ENCODE measurements at places on chromosomes 3 and 15.
A peak's percentile ranks its signal among the peaks of the same experiment; 100 is the strongest.

DNA sequence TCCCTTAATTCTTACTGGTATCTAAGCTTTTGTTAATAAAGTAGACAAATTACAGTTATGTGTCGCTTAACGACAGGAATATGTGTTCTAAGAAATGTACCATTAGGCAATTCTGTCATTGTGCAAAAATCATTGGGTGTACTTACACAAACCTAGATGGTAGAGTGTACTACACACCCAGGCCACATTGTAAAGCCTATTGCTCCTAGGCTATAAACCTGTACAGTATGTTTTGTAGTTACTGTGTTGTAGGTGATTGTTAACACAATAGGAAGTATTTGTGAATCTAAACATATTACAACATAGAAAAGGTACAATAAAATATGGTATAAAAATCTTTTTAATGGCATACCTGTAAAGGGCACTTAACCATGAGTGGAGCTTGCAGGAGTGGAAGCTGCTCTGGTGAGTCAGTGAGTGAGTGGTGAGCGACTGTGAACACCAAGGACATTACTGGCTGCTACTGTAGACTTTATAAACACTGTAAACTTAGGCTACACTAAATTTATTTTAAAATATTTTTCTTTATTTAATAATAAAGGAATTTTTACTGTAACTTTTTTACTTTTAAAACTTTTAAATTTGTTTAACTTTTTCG is 47.4 kb downstream of the FSIP1 start:
- DNase-seq: no peak

GRCh38 chr15:85440451-85440850 is 60.0 kb downstream of the AKAP13 start:
- no peak for DNase-seq

- no peak for DNase-seq
Measured at GRCh38 chr3:75332794-75333193, 331.3 kb upstream of the FRG2C start.

DNA sequence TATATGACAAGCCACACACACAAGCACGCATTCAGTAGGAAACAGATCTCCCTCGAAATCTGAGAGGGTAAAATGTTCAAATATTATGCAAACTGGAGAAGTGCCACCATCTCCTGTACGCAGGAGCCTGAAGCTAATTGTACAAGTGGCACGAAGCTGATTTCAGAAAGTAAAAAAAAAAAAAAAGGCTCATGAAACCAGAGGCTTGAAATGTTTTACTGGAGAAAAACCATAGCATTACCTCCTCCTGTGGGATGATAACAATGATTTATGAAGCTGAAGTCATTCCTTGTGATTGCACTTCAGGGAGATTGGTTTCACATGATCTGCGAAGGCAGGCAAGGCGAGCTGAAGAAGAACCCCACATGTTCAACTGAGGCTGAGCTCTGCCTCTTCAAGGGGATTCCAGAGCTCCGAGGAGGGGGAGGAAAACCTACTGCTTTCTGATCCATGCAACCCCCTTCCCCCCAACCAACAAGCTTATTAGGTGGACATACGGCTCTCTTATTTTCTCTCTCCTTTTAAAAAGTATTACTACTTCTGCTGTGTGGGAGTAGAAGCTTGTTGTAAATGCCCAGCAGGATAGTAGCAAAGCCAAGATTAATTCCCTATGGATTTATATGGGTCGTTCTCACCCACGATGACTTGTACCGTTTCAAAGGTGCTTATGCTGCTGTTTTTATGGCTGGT is 101.1 kb downstream of the GREM1 start:
- no peak for DNase-seq

GRCh38 chr3:169945313-169945712 is 21.3 kb upstream of the SEC62 start:
- DNase-seq: peak; percentile 15

- DNase-seq: no peak
Measured at GRCh38 chr3:168647582-168647981, 551.9 kb upstream of the GOLIM4 start.

DNA sequence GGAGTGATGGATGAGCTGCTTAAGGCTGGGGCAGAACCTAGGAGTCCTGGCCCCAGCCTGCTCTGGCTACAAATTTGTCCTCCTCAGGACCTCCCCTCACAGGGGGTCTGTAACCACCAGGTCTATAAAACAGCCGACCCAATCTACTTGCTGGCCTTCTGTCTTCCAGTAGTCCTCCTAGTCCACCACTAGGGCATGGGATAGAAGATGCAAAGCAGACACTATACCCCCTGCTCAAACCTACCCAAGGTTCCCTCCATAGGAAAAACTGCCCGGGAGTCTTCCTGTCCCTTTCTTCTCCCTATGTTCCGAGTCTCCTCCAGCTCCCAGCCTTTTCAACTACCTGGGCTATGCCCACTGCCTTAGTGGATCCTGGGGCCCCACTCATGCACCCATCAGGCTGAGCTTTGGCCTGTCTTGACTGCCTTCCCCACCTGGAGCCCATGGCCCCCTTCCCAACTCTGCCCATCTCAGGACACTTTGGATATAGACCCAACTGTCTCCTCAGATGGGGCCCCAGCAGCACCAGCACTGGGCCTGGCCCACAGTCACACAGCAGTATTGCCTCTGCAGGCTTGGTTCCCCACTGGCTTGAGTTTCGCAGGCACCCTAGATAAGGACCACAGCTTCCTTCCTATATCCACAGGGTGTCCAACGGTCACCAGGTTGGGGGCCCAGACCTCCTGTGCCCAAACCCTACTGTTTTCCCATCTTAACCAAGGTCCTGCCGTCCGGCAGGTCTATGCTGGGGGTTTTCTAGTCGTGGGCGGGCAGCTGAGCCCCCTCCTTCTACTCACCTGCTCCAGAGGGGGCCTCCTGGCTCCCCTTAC is 1.1 kb downstream of the HYAL3 start:
- DNase-seq: no peak

GRCh38 chr15:59205839-59206622 is 612 bp upstream of the LDHAL6B start:
- DNase-seq: no peak

GRCh38 chr3:66376568-66376967 is 124.3 kb downstream of the LRIG1 start:
- no peak for DNase-seq

DNA sequence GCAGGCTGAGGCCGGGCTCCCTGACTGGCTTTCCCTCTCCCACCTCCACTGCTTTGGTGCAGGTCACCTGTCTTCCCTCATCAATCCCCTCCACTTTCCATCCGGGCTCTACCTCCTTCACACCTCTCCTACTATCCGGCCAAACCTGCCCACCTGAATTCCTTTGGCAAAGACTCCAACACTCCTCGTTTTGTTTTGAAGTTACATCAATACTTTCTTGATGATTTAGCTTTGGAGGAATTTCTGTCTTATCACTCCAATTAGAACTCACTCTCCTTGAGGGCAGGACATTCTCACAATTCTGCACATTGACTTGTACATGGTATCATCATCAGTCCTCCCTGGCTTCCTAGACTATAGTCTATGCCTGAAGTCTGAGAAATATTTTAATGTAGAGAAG is 20.4 kb downstream of the LDHAL6B start:
- DNase-seq: no peak

DNA sequence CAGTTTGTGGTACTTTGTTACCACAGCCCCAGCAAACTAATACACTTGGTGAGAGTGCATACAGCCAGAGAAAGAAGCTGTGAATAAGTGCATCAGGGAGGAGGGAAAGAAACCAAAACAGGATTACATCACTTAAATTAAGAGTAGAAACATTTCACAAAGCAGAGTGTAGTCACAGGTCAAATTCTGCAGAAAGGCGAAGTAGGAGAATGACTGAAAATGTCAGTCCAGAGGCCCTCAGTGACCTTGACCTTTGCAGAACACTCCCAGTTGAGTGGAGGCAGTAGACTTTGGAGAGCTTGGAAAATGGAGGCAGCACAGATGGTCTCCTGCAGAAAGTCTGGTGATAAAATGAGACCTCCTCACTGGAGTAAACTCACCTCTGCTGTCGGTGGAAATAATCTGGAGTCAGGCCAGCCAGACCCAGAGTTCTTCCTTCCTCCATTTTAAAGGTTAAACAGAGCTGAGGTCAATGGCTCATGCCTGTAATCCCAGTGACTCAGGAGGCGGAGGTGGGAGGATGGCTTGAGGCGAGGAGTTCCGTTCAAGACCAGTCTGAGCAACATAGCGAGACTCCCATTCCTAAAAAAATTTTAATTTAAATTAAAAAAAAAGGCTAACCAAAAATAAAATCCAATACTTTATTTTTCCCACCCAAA is 5.0 kb downstream of the CD86 start:
- no peak for DNase-seq

- DNase-seq: no peak
Measured at GRCh38 chr3:21314688-21315087, 436.3 kb downstream of the ZNF385D start.

DNA sequence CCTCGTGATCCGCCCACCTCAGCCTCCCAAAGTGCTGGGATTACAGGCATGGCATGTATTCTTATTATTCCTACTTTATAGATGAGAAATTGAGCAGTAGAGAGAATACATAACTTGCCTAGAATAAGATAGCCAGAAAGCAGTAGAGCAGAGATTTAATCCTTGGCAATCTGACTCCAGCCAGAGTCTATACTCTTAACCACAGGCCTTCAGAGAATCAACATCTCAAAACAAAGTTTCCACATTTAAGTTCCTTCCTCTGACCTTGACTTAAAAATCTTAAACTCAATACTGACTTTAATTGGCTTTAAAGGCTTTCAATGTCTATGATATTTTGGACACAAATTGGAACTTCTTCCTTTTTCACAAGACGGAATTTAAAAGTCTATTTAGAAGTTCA is 37.1 kb downstream of the ZNF106 start:
- no peak for DNase-seq

- DNase-seq: no peak
Measured at GRCh38 chr15:71971905-71972304, 146.0 kb downstream of the MYO9A start.

DNA sequence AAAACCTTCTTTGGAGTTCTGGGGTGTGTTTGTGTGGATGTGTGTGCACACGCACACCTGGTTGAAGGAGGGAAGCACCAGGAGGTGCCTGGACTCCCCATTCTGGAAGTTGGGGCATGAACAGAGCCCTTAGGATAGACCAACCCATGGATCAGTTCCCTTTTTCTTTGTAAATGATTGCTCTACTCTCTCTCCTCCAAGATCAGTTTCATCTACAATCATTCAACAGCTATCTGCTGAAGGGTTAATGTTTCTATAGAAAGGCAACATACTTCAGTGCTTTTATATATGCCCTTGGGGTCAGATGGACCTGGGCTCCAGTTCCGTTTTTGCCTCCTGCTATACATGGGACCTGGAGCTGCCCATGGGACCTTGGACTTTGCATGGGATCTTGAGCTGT is 352.1 kb upstream of the CFAP20DC start:
- DNase-seq: no peak

- DNase-seq: no peak
Measured at GRCh38 chr15:45773149-45773548, 138.3 kb downstream of the SQOR start.
